ENCODE measurements at places on chromosomes 13 and 19. TPM values are rescaled to one million over a fixed set of nuclear protein-coding genes. Genes with fewer than 3 reads are reported as not detected.
A peak's percentile ranks its signal among the peaks of the same experiment; 100 is the strongest.

GRCh38 chr13:30499338-30499737, 33.6 kb upstream of the HMGB1 start:
- DNase-seq = no peak
- H3K27me3 ChIP-seq = no peaks in the 10 kb centered on the region
- H3K4me3 ChIP-seq = no peak overlapping the region

DNA sequence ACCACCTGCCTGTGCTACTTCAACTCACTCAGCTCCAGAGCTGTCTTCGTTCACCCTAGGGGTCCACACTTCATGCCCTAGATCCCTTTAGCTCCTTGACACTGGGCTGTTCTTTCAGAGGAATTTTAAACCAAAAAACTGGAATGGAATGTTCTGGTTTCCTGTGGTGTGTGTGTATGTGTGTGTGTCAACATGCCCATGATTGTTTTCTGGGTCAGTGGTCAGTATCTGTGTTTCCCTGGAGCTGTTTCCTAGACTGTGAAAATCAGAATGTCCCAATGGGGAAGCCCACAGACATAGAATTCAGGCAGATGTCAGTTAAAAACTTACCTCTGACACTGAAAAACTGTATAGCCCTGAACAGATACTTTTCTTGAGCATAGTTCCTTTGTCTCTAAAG, 1.3 kb downstream of the PMIS2 start:
- DNase-seq = no peak
- H3K27ac ChIP-seq = no peak overlapping the region
- H3K27me3 ChIP-seq = peaks cover 24% of the 10 kb centered on the region
- H3K4me3 ChIP-seq = no peak overlapping the region

- no peak overlapping the region for H3K27ac ChIP-seq
- DNase-seq = no peak
- H3K36me3 ChIP-seq = peaks cover 9% of the 10 kb centered on the region
Measured at GRCh38 chr19:38893341-38893771, 6.1 kb downstream of the SIRT2 start.

GRCh38 chr13:106277484-106278154, 257.8 kb downstream of the EFNB2 start:
- H3K4me3 ChIP-seq = no peak overlapping the region
- H3K36me3 ChIP-seq = no peaks in the 10 kb centered on the region
- no peak overlapping the region for H3K27ac ChIP-seq

GRCh38 chr13:74424455-74424854, 290.3 kb upstream of the KLF12 start:
- H3K27ac ChIP-seq = no peak overlapping the region
- no peak overlapping the region for H3K4me3 ChIP-seq
- no peaks in the 10 kb centered on the region for H3K27me3 ChIP-seq
- no peak for DNase-seq
- peaks cover 4% of the 10 kb centered on the region for H3K4me1 ChIP-seq

- H3K4me1 ChIP-seq = peaks cover 79% of the 10 kb centered on the region
- H3K27ac ChIP-seq = peak overlapping the region; percentile 96
- no peak overlapping the region for H3K4me3 ChIP-seq
- H3K27me3 ChIP-seq = no peaks in the 10 kb centered on the region
Measured at GRCh38 chr13:93774506-93774905, 547.9 kb downstream of the GPC6 start.

Gene TGDS
- total RNA-seq = 7.2 TPM

Gene TTYH1
- total RNA-seq = not detected

Gene TNFSF11
- total RNA-seq = 0.26 TPM
